ENCODE measurements at places on chromosomes 13 and 19.

GRCh38 chr19:11843722-11844121, 4.8 kb upstream of the ZNF439 start:
- no peak for DNase-seq

- DNase-seq = no peak
Observed at GRCh38 chr13:45511310-45512097, 46.8 kb downstream of the COG3 start.

GRCh38 chr19:10724573-10725071, 6.7 kb downstream of the DNM2 start:
- DNase-seq = no peak

DNA sequence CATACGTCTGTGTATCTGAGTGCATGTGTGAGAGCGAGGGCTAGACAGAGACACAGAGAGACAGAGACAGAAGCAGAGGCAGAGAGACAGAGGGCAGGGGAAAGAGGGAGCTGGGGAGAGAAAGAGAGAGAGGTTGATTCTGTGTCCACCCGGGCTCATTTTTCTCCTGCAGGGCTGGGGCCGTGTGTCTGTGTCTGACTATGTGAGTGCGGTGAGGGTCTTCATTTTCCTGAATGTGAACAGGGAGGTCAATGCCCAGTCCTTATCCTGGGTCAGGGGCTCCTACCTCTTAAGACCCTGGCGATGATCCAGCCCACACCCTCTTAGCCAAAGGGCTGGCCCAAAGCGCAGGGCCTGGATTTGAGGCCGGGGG, 17.7 kb downstream of the LRRC4B start:
- no peak for DNase-seq

GRCh38 chr19:47514151-47514868, 553 bp downstream of the NAPA start:
- DNase-seq = no peak

DNA sequence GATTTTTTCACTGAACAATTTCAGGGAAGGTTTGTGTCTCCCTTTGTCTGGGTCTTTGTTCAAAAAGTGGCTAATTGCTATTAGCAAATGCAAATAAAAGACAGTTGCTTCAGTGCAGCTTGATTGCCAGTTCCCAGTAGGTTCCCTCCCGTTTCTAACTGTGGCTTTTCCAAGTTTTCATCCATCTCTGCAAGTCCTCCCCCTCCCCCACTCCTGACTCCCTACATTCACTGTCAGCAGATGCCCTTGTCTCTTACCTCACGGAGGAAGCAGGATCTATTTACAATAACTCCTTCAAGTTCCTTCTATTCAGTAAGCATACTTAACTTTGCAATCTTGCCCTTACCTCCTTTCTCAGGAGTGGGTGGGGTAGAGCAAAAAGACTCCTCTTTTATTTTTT, 55.4 kb upstream of the SCEL start:
- DNase-seq = no peak

DNA sequence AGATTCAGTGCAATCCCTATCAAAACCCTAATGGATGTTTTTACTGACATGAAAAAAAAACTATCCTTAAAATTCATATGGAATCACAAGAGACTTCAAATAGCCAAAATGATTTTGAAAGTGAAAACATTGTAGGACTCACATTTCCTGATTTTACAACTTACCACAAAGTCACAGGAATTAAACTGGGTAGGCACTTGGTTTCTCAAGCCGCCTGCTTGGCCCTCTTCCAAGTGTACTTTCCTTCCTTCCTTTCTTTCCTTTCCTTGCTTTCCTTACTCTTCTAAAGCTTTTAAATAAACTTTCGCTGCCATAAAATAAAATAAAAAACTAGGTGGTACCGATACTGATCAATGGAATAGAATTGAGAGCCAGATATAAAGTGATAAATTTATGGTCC, 21.0 kb upstream of the CD33 start:
- no peak for DNase-seq

DNA sequence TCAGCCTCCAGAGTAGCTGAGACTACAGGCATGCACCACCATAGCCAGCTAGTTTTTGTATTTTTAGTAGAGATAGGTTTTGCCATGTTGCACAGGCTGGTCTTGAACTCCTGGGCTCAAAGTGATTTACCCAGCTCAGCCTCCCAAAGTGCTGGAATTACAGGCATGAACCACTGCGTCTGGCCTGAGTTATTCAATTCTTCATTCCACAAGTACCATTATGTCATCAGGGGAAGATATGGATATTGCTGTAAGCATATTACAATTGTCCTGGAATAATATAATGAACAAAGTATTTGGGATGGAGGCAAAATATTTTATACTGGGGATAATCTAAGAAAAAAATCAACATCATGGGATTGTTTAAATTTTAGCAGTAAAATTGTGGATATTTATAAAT, 646.0 kb upstream of the SLITRK6 start:
- no peak for DNase-seq

DNA sequence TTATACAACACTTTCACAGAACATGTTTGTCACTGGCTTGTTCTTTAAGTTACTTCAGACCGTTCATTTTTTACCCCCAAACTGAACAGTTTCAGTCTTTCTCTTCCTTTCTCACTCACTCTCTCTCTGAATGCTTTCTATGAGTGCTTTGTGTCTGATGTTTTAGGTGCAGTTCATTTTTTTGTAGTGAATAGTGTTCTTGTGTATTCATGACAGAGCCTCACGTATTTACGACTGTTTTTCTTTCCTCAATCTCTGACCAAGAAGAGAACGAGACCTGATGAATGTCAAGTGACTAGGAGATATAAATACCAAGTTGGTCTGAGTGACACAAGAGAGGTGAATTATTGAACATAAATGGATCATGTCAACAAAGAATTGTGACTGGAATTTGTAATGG, 1525.0 kb upstream of the MIR17HG start:
- no peak for DNase-seq

- DNase-seq = no peak
Observed at GRCh38 chr19:29831686-29832085, 19.9 kb downstream of the CCNE1 start.

DNA sequence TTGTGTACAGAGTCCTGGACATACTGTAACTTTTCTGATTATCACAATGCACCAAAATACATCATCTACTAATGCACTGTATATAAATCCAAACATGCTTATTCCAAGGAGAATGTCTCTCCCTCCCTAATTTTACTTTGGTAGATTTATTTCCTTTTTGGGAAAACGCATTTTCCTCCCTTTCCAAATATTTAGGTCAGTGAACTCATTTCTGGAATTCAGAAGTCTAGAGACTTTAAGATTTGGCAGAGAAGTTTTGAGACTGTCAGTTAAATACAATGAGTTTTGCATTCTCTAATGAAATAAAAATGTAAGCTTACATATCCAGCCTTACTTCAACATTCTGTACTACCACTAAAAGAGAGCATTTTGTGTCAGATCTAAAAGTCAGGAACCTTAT, 165.8 kb upstream of the EDNRB start:
- no peak for DNase-seq

DNA sequence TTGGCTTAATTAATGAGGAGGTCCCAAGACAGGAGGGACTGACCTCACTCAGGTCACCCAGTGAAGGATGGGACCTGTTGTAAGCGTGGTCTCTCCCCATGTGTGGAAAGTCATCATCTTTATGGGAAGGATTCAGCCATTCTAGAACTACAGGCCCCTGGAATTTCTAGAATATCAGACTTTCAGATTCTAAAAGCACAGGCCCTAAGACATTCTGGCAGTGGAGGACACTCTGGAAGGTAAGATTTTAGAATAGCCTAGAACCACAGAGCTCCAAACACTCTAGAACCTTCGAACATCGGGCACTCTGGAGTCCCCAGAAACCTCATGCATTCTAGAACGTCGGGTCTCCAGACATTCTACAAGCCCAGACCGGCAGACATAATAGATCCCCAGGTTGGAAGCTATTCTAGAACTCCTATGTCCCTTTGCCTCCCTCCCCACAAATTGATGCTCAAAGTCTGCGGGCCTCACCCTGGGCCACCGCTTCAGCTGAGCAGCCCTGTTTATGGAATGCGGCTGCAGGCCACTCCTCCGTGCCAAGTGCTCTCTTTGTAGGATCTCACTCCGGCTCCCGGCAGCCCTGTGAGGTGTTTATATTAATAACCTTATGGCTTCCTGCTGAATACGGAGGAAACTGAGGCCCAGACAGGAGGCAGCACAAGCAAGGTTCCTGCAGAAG, 1.9 kb upstream of the KLK15 start:
- DNase-seq = no peak

- DNase-seq = no peak
Observed at GRCh38 chr19:5389353-5389752, 48.7 kb upstream of the PTPRS start.

DNA sequence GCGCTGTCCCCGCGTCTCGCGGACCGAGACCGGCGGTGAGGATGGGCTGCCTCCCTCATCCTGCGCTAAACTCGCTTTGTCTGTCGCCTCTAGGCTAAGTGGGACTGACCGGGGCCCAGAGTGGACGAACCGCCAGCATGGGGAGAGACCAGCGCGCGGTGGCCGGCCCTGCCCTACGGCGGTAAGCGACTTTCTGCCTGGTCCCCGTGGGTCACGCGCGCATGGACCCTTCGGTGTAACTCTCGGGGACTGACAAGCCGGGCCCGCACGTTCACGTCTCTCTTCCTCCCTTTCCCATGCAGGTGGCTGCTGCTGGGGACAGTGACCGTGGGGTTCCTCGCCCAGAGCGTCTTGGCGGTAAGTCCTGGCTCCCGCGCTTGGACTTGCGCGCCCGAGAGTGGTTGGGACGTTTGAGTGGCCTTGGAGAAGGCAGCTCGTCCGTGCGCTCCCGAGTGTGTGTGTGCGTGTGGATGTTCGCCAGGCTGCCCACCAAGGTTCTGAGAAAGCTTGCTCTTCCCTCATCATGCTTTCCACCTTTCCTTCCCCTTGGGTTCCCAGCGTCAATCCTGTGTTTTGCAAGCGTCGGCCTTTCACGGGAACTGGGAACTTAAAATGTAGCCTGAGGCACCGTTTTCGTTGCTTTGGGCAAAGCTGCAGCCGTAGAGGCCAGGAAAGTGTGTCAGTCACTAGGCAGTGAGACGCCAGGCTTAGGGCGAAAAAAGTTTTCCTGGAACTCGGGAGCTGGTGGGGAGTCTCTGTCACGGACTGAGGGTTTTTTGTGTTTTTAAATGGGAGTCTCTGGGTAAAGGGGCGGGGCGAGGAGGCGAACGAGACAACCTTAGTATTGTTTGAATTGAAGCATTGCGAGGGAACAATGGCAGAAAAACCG, 927 bp downstream of the COL4A2 start:
- no peak for DNase-seq

GRCh38 chr13:28467034-28467433, 27.9 kb downstream of the FLT1 start:
- no peak for DNase-seq

DNA sequence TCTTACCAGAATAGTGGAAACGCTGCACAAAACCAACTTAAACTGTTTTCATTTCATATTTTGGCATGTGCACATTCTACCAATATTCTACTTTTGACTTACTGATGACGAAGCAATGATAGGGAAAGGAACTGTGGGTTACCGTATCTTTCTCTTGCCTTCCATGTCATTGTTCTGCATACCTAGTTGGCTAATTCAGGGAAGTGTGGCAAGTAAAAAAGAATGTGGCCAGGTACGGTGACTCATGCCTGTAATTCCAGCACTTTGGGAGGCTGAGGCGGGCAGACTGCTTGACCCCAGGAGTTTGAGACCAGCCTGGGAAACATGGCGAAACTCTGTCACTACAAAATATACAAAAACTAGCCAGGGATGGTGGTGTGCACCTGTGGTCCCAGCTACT, 108.2 kb downstream of the SIPA1L3 start:
- DNase-seq = no peak

GRCh38 chr19:22604571-22605274, 29.4 kb upstream of the ZNF492 start:
- no peak for DNase-seq

GRCh38 chr13:52925775-52926285, 77.4 kb upstream of the PCDH8 start:
- DNase-seq = no peak

- DNase-seq = no peak
Observed at GRCh38 chr19:48614436-48615230, at the start of gene FAM83E. Gene FAM83E, minus strand, starts transcription at chr19:48615076. Its CDS starts 1,704 bp downstream, at chr19:48613372.

DNA sequence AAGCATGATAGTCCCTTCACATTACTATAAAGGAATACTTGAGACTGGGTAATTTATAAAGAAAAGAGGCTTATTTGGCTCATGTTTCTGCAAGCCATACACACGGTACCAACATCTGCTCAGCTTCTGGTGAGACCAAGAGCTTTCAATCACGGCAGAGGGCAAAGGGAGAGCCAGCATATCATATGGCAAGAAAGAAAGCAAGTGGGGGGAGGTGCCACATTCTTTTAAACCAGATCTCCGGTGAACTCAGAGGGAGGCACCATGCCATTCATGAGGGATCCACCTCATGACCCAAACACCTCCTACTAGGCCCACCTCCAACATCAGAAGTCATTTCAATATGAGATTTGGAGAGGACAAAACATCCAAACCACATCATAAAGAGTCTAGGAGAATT, 20.3 kb downstream of the XPO4 start:
- no peak for DNase-seq

DNA sequence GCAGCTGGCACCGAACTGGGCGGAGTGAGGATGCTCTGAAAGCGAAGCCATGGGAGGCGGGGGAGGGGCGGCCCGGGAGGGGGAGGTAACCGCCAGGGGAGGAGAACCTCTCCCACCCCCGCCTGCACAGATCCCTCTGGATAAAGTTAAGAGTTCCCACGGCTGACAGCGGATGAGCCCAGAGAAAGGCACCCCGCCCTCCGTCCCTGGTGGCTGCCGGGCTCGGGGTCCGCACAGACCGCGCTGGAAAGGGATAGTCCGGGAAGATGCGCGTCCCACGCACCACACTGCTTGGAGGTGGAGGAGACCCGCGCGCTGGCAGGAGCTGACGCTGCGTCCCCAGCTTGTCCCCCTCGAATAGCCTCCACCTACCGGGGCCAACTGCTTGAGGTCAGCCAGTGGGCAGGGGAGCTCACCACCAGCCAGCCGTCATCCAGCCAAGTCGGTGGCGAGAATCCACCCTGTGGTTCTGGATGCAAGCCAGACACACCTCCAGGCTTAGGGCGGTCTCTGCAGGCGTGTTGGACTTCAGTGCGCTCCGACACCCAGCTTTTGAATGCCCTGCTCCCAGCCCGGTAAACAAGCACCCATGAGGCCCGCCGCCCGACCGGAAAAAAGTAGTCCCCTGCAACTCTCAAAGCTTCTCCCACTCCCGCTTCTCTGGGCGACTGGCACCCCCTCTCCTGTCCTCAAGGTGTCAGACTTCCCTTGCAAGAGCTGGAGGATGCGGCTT, at the start of gene TRPC4:
TRPC4 (minus strand) TSS at position 17 of the 733 bp plus-strand sequence. CDS start 86,439 bp downstream, outside the sequence.
- DNase-seq = no peak

DNA sequence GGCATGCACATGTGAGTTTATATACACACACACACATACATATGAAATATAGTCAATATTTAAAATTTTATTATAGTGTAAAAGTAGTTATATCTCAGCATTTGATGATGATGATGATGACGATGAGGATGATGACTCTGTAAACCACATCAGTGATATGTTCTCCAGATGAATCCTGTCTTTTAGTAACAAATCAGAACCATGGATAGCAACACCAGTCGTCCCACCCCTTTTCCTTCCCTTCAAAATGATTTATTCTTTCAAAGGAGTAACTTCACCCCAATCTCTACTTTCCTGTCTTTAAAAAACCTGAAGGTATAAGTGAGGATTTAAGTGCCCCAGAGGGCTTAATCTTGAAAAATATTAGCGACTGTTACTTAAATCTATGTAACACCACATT, 74.1 kb downstream of the DCLK1 start:
- no peak for DNase-seq

All from AG04449 (cell line).